ENCODE measurements at places on chromosomes 2 and 18.
A peak's percentile ranks its signal among the peaks of the same experiment; 100 is the strongest.

GRCh38 chr18:48660346-48661228 lies 121.8 kb downstream of the CTIF start:
- no peak for DNase-seq

DNA sequence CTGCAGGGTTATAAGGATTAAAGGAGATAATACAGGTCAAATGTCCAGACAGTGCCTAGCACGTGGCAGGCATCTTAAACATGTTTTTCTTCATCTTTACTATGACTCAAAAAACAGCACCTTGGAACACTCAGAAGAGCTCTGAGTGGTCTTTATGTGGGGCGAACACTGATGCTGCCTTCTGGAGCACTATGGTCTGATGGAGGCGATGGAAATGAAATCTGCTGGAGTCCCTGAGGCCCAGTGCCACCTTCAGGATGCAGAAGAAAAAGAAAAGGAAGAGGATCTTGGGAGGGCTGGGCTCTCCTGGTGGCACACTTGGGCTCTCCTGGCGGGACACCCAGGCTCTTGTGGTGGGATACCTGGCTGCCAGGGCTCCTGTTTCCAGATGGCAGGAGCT lies 171.8 kb downstream of the EIPR1 start:
- DNase-seq, result no peak

- no peak for DNase-seq
Observed at GRCh38 chr18:33854827-33855139, 276.8 kb downstream of the ASXL3 start.

GRCh38 chr2:72148003-72148836 lies 558 bp upstream of the CYP26B1 start:
- DNase-seq, result no peak

GRCh38 chr2:10536569-10537133 lies 88.5 kb upstream of the ODC1 start:
- DNase-seq, result peak; percentile 40
